ENCODE measurements at places on chromosomes 1 and 21.

- no peak for DNase-seq
These were observed 87.2 kb upstream of the IVNS1ABP start for GRCh38 chr1:185404291-185404690.

GRCh38 chr1:10726355-10726754 is 70.1 kb downstream of the CASZ1 start:
- DNase-seq: no peak

DNA sequence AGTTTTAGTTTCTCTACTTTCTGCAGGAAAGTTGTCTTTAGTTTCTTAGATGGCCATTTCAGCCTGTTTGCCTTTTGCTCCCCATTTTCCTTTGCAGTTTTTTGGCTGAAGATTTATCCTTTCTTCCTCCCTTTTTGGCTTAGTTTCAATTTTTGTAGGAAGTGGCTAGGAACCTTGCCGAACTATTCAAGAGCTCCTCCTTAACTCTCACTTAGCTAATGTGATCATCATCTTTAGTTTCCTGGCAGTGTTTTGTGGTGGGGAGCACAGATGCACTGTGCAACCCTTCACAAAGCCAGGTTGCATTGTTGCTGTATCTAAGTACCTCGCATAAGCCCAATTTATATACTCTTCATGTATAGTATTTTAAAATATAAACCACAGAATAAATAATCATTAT is 28.8 kb upstream of the CCDC181 start:
- DNase-seq: no peak

GRCh38 chr21:30962013-30962412 is 76.3 kb downstream of the KRTAP19-8 start:
- no peak for DNase-seq
